Activated CD4-positive, alpha-beta memory T cell treated with anti-CD3 and anti-CD28 coated beads, Interleukin-2, amount 10 ng/mL, durations not matched to agents 7 days and 5 days (primary cell): ENCODE measurements at places on chromosomes 3 and 15. TPM values are rescaled to one million over a fixed set of nuclear protein-coding genes. Genes with fewer than 3 reads are reported as not detected.
A peak's percentile ranks its signal among the peaks of the same experiment; 100 is the strongest.

DNA sequence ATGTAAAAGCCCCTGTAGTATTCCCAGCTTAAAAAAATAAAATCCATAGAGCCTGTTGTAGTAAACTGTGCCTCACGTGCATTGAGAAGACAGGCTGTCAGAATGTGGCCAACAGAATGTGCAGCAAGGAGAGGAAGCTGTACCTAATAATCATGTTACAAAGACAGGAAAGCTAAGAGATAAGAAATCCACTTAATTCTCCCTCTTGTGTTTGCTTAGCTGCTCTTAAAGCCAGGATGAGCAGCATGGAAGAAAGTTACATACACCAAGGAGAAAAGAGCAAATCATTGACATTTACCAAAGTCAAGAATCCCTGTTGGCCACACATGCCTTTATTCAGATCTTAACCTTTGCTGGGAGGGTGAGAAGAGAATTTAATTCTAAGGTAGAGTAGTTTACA, 85.9 kb downstream of the TNIK start:
- H3K4me3 ChIP-seq = no peak overlapping the region
- H3K36me3 ChIP-seq = peaks cover 6% of the 10 kb centered on the region
- H3K27me3 ChIP-seq = no peaks in the 10 kb centered on the region
- DNase-seq = no peak
- H3K4me1 ChIP-seq = peaks cover 19% of the 10 kb centered on the region

DNA sequence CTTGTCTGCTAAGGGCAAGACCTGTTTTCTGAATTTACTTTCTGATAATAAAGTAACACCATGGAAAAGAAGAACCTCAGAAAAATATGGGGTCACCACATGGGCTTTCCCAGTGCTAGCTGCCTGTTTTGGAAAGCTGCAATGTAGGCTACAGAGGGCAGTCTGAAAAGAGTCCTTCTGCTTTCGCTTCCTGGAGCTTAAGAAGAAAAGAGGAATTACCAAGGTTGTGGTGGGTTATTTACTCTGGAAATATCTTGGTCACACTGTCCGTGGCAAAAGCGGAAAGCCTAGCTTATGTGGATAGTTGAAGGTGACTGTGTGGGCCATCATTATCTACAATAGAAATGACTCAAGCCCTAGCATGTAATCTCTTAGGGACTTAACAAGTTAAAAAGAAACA, 31.7 kb upstream of the IP6K2 start:
- no peak overlapping the region for H3K4me3 ChIP-seq
- H3K4me1 ChIP-seq = no peaks in the 10 kb centered on the region
- DNase-seq = no peak
- peaks cover 18% of the 10 kb centered on the region for H3K36me3 ChIP-seq
- H3K27ac ChIP-seq = no peak overlapping the region
- H3K27me3 ChIP-seq = no peaks in the 10 kb centered on the region

GRCh38 chr3:142863010-142863817, 25.7 kb downstream of the PCOLCE2 start:
- no peak for DNase-seq
- no peak overlapping the region for H3K27ac ChIP-seq
- no peak overlapping the region for H3K4me3 ChIP-seq
- no peaks in the 10 kb centered on the region for H3K36me3 ChIP-seq
- H3K27me3 ChIP-seq = peaks cover 35% of the 10 kb centered on the region
- H3K4me1 ChIP-seq = peaks cover 13% of the 10 kb centered on the region

TTLL13 gene
- 0.45 TPM for total RNA-seq

ITIH1 gene
- not detected for total RNA-seq

- DNase-seq = no peak
- no peak overlapping the region for H3K27ac ChIP-seq
- no peaks in the 10 kb centered on the region for H3K36me3 ChIP-seq
- no peak overlapping the region for H3K4me3 ChIP-seq
These were observed 8.4 kb downstream of the UPK1B start for GRCh38 chr3:119181765-119182164.

RHCG gene
- total RNA-seq = not detected

RTP4 gene
- 24.1 TPM for total RNA-seq

- peaks cover 37% of the 10 kb centered on the region for H3K4me1 ChIP-seq
- DNase-seq = peak; percentile 48
- H3K36me3 ChIP-seq = peaks cover 7% of the 10 kb centered on the region
- H3K27ac ChIP-seq = peak overlapping the region; percentile 80
- H3K4me3 ChIP-seq = peak overlapping the region; percentile 91
- peaks cover 21% of the 10 kb centered on the region for H3K27me3 ChIP-seq
These were observed 325 bp downstream of the ALCAM start for GRCh38 chr3:105367063-105367405.

DNA sequence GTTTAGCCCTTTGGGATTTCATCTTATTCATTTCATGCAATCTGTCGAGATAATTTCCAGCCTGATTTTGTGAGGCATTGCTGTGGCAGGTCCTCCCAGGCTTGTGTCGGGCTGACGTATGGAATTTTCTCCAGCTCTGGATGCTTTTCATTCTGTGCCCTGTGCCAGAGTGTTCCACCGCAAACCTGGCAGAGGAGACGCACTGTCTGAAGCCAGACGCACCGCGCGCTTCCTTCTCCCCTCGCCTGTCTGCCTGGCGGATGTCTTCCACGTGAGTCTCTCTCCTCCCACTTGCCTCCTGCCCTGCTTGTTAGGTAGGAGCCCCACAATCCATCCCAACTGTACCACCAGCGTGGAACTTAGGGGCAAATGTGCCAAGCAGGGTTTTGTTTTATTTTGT, 20.1 kb upstream of the GLCE start:
- no peak overlapping the region for H3K27ac ChIP-seq
- H3K4me3 ChIP-seq = no peak overlapping the region
- peaks cover 43% of the 10 kb centered on the region for H3K27me3 ChIP-seq
- no peak for DNase-seq

- peak; percentile 40 for DNase-seq
- no peaks in the 10 kb centered on the region for H3K36me3 ChIP-seq
- no peak overlapping the region for H3K4me3 ChIP-seq
- no peaks in the 10 kb centered on the region for H3K27me3 ChIP-seq
- H3K4me1 ChIP-seq = peaks cover 31% of the 10 kb centered on the region
- H3K27ac ChIP-seq = no peak overlapping the region
These were observed 85.3 kb upstream of the MBNL1 start for GRCh38 chr3:152183473-152183872.

SLC6A20 gene
- not detected for total RNA-seq

ANKUB1 gene
- not detected for total RNA-seq

GRCh38 chr15:50100486-50100885, 18.5 kb downstream of the ATP8B4 start:
- H3K4me3 ChIP-seq = no peak overlapping the region
- peaks cover 3% of the 10 kb centered on the region for H3K27me3 ChIP-seq
- peaks cover 50% of the 10 kb centered on the region for H3K36me3 ChIP-seq

PPP1R2 gene
- 75.0 TPM for total RNA-seq

DNA sequence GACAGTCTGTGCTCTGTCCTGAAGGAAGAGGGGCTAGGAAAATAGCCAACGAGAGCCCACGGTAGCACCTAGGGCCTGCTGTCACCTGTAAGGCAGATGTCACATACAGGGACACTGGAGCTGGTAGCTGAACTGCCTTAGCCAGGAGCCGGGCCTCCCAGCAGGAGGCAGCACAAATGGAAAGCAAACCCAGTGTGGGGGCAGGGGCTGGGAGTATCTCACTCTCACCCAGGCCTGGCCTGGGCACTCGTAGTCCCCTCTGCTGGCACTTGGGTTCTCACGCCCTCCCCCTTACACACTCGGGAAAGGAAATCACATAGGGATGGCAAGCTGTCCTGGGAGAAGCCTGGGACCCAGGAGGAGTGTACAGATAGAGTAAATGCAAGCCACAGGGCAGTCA, 173.1 kb upstream of the CHRNA7 start:
- H3K27ac ChIP-seq = no peak overlapping the region
- H3K27me3 ChIP-seq = peaks cover 12% of the 10 kb centered on the region

GRCh38 chr15:73983211-73983727, 8.8 kb downstream of the STOML1 start:
- H3K4me1 ChIP-seq = peaks cover 32% of the 10 kb centered on the region
- no peaks in the 10 kb centered on the region for H3K36me3 ChIP-seq
- H3K27me3 ChIP-seq = peaks cover 3% of the 10 kb centered on the region

RETNLB gene
- not detected for total RNA-seq

- H3K36me3 ChIP-seq = no peaks in the 10 kb centered on the region
- no peak for DNase-seq
- H3K4me3 ChIP-seq = no peak overlapping the region
- H3K4me1 ChIP-seq = no peaks in the 10 kb centered on the region
- H3K27ac ChIP-seq = no peak overlapping the region
- no peaks in the 10 kb centered on the region for H3K27me3 ChIP-seq
These were observed 85.7 kb downstream of the RARB start for GRCh38 chr3:25513642-25514266.

GUCA1C gene
- not detected for total RNA-seq

GRCh38 chr3:36842275-36842674, 77.9 kb upstream of the DCLK3 start:
- no peak overlapping the region for H3K4me3 ChIP-seq
- peaks cover 84% of the 10 kb centered on the region for H3K36me3 ChIP-seq
- no peaks in the 10 kb centered on the region for H3K27me3 ChIP-seq
- no peak for DNase-seq
- H3K27ac ChIP-seq = no peak overlapping the region

DNA sequence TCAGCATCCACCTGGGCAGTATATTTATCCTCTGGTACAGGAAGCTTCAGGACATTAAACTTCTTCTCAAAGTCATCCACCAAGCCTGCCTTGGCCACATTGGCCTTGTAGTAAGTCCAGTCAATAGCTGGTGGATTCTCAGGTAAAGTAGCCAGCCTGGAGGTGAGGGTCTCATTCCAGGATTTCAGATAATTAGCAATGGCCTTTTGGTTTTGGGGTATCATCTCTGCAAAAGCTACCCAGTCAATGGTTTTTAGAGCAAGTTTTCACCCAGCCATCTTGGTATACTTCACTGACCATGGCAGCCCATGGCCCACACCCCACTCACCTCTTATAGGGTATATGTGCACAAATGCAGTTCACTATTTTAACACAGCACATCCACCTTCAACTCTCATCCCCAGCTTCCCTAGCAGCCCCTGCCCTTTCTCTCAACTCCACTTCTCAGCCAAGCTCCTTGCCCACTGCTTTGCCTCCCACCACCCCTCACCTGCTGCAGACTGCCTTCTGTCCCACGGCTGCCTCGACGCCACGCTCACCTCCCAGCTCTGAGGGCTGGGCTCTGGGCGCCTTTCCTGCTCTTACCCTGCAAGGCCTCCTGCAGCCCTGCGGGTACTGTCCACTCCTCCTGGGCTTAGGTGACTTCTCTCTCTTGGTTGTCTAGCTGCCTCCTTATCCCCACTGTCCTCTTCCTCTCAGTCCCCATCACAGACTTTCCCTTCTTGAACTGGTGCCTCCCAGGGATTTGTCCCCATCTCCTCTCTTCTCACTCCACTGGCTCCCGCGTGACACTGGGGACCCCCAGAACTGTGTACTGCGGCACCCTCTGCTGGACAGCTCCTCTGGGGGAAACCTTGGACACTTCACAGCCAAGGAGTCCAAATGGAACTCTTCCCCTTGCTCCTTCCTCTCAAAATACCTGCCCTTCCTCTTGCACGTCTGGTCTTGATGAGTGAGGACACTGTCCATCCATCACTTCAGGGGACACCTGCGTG, 1.7 kb upstream of the TGM5 start:
- no peak overlapping the region for H3K4me3 ChIP-seq
- H3K36me3 ChIP-seq = no peaks in the 10 kb centered on the region
- H3K27me3 ChIP-seq = peaks cover 34% of the 10 kb centered on the region
- peaks cover 14% of the 10 kb centered on the region for H3K4me1 ChIP-seq
